ENCODE measurements at places on chromosomes 1 and 21.

GRCh38 chr1:192913683-192914082 lies 104.8 kb downstream of the RGS2 start:
- DNase-seq, result no peak

DNA sequence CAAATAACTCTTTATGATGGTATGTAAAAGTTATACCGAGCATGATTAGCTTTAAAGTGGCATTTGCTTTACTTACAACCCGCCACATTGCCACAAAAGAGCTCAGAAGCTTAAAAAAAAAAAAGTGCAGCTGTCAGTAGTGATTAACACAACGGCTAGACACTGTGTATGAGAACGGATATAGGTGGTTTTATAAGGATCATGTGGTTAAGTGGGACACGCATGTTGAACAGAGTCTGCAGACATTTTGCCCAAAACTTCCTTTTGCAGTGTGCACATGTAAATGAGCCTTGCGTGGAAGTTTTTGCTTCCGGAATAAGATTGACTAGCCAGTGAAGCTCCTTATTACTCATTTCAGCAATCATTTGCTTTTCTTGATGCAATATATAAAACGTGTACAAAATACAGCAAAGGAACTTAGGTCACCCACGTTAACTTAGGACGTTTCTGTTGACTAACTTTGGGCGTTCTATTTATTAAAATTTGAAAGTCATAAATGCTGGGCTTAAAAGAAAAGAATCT lies 58.7 kb upstream of the RGS1 start:
- DNase-seq, result peak; percentile 73

DNA sequence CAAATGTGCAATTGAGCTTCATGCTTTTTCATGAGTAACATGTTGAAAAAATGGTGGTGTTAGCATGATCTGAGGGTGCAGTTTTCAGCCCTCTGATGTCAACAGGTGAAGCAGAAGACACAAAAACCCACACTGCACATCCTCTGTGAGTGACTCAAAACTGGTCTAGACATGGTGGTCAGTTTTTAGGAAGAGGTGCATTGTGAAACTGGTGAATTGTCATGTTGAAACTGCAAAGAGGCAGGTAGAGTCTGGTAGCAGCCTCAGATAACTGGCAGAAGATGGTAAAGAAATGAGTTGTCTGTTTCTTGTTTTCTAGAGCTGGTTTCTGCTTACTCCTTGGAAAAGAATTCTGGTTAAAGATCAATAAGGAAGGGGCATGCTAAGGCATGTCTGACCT lies 97.3 kb upstream of the HMCN1 start:
- peak; percentile 65 for DNase-seq

- no peak for DNase-seq
These were observed 723.2 kb upstream of the CXADR start for GRCh38 chr21:16789636-16790035.

- DNase-seq, result no peak
These were observed 25.8 kb downstream of the CCN1 start for GRCh38 chr1:85606414-85606800.
